ENCODE measurements at places on chromosomes 11 and 22. TPM values are rescaled to one million over a fixed set of nuclear protein-coding genes. Genes with fewer than 3 reads are reported as not detected.
A peak's percentile ranks its signal among the peaks of the same experiment; 100 is the strongest.

The TAGLN gene
- 1.6 TPM for total RNA-seq

GRCh38 chr11:15794361-15795150 lies 561.8 kb downstream of the SOX6 start:
- DNase-seq = no peak

The ACTN3 gene
- 0.27 TPM for total RNA-seq

GRCh38 chr22:46754110-46754799 lies 8.2 kb upstream of the TBC1D22A start:
- peak; percentile 64 for DNase-seq

DNA sequence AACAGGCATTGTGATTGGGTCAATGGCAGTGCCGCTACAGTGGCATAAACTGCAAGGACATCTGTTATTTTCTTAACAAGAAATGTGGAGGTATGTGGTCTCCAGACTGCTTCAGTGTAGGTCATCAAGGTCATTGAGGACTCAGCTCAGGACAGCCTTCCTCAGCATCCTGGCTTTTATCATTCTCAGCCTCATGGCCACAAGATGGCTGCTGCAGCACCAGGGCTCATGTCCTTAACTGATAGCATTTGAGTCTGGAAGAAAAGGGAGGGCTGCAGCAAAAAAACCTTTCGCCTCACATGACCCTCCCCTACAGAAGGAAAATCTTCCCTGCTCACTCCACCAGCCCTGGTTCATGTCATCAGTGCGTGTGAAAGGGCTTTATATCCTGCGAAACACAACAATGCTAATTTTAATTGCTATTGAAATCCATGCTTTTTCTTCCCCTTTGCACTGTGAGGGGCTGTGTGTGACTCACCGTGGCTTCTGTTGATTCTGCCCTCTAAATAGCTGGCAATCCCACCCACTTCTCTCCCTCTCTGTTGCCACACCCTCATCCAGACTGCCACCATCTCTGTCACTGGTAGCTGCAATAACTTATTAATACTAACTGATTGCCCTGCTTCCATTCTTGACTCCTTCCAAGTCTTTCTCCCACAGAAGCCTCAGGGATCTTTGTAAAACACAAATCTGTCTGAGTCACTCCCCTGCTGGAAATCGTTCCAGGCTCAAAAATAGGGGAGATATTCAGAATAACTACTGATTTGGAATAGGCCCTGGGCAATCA lies 43.8 kb downstream of the CHRDL2 start:
- no peak for DNase-seq

DNA sequence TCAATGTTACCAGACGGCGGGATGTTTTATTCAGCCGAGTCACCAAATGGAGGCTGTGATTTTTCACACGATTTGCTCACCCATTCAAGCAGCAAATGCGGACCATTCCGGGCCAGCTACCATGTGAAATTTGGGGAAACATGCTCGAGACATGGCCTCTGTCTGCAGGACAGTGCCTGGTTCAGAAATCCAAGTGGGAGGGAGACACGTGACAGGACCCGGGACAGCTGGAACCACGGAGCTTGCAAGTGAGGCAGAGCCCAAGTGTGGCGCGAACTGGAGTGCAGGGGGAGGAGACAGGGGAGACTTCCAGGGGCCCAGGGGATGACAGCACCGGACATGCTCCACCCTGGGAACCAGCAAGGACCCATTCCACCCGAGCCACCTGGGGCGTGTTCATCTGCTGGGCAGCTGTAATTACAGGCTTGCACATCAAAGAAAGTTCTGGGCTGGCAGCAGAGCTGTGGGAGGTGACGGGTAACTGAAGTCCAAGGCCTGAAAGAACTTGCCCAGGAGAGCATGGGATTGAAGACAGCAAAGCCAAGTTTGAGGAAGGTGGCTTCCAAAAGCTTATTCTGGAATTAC lies 16.5 kb downstream of the CERK start:
- no peak for DNase-seq

- no peak for DNase-seq
Measured at GRCh38 chr11:34447044-34447443, 8.3 kb downstream of the CAT start.

The FGF4 gene
- not detected for total RNA-seq

DNA sequence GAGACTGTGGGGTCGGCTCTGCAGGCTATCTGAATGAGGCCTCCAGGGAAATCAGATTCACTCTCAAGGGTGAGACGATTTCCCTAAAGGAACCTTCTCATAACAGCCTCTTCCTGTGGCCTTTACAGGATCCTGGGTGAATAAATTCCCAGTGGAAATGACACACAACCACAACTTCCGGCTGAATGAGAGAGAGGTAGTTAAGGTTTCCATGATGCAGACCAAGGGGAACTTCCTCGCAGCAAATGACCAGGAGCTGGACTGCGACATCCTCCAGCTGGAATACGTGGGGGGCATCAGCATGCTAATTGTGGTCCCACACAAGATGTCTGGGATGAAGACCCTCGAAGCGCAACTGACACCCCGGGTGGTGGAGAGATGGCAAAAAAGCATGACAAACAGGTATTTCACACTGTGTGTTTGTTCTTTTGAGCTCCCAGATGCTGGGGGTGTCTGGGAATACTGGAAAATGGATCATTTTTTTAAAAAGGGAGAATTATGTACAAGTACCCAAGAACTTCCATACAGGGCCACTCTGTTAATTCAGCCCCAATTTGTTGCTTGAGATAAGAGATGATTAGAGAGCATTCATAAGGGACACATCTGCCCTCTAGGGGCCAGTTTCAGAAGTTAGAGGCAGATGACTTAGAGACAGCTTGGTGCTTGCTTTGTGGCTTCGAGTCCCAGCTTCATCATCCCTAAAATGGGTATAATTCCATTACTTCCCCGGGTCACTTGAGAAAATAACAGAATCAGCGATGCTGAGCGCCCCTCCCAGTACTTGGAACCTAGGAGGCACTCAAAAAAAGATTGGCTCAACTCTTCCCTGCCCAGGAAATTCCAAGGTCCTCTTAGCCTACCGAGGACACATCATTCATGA lies 10.2 kb downstream of the SERPIND1 start:
- DNase-seq = peak; percentile 66

The OR52N4 gene
- 0.70 TPM for total RNA-seq

The PLXNB2 gene
- 5.5 TPM for total RNA-seq

GRCh38 chr11:65362320-65362931 lies 7.9 kb downstream of the TIGD3 start:
- peak; percentile 49 for DNase-seq

DNA sequence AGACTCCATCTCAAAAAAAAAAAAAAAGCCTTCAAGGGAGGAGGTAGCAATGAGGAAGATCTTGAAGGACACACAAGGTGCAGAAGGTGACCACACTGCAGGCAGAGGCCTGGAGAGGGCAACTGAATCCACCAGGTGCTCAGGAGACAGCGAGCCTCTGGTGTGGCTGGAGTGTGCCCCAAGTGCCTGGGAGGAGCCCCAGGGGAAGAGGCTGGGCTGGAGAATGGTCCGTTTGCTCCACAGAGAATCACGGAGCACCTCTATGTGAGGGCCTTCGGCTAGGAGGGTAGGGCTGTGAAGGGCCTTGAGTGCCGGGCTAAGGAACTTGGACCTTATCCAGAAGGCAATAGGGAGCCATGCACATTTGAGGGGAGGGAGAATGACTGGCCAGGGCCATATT lies 50.3 kb downstream of the ARRB1 start:
- DNase-seq = no peak

The PDE2A gene
- total RNA-seq = 0.73 TPM

DNA sequence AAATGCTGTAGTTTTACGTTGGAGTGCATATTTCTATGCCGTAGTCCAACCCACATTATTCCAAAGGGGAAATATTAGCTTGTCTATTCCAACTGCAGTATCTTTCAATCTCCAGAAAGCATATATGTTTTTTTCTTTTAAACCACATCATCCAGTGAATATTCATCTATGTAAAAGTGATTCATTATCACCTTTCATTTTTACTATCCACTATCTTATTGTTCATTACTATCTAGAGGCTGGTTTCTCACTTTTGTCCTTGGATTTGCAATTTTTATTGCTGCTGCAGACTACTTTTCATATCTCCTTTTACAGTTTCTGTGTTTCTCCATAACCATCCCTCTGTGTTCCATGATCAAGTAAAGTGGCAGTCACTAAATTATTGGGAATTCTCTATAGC lies 1097.2 kb upstream of the TENM4 start:
- no peak for DNase-seq

- DNase-seq = no peak
Measured at GRCh38 chr11:9936754-9937153, 272.9 kb downstream of the SWAP70 start.

DNA sequence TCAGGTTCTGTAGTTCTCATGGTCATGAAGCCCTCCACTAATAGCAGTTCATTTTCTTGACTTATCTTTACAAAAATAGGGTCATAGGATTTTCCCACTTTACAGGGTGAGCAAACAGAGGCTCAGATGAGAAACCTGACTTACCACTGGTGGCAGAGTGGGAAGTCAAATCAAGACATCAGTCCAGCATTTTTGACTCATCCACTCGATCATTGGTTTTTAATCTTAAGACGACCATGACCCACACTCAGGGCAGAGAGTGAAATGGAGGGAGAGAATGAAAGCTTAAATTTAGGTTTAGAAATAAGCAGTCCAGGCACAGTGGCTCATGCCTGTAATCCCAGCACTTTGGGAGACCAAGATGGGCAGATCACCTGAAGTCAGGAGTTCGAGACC lies 42.1 kb downstream of the RTL6 start:
- peak; percentile 33 for DNase-seq

- peak; percentile 49 for DNase-seq
Measured at GRCh38 chr11:9313648-9314290, 624 bp downstream of the TMEM41B start.

DNA sequence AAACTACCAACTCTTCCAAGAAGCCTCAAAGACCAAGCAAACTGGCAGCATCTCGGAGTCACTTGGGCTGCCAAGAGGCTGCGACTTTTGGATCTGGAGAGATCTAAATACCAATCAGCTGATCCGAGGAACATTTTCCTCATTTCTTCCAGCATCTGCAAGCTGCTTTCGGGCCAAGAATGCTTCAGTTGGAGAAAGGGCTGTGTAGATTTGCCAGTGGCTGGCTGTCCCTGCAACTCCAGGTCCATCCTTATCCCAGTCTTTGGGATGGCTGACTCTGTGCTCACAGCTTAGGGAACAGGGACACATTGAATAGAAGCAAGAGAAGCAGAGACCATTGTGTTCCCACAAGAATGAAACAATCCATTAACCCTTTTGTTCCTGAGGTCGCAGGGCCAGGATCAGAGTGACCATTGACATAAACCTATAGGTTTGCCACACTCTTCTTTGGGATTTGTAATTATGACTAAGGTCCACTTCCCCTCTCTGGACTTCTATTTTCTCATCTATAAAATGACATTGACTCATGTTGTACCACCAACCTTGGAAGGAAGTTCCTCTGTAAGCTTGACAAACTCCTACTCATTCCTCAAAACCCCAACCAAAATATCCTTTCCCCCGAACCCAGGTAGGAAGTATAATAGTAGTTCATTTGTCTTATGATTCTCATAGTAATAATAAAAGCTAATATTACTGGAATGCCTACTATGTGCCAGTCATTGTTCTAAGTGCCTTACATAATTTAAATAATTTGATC lies 340.8 kb downstream of the MN1 start:
- no peak for DNase-seq

DNA sequence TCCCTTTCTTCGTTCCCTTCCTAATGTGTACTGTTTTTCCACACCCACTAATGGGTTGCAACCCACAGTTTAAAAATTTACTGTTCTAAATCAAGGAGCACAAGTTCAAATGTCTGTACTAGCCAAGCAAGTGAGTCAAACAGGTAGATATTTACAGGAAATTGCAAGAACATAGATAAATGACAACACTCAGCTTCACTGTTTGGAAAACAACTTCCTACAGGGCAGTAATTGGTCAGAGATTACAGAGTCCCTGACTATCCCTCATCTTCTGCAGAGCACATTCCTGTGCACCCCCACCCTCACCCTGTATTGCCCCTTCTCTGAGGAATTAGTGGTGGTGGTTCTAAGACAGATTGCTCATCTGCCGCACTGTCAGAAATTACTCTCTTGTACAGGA lies 1.9 kb downstream of the SERPING1 start:
- no peak for DNase-seq

- no peak for DNase-seq
Measured at GRCh38 chr11:92240916-92241315, 16.3 kb downstream of the FAT3 start.

GRCh38 chr11:29996016-29996415 lies 20.8 kb downstream of the KCNA4 start:
- no peak for DNase-seq

- no peak for DNase-seq
Measured at GRCh38 chr11:134656861-134657540, 245.0 kb upstream of the B3GAT1 start.

GRCh38 chr22:47121791-47122190 lies 359.3 kb downstream of the TBC1D22A start:
- DNase-seq = no peak

The CELSR1 gene
- 0.43 TPM for total RNA-seq

The RAG2 gene
- not detected for total RNA-seq

- DNase-seq = no peak
Measured at GRCh38 chr22:44005524-44005923, 18.6 kb upstream of the PARVB start.

DNA sequence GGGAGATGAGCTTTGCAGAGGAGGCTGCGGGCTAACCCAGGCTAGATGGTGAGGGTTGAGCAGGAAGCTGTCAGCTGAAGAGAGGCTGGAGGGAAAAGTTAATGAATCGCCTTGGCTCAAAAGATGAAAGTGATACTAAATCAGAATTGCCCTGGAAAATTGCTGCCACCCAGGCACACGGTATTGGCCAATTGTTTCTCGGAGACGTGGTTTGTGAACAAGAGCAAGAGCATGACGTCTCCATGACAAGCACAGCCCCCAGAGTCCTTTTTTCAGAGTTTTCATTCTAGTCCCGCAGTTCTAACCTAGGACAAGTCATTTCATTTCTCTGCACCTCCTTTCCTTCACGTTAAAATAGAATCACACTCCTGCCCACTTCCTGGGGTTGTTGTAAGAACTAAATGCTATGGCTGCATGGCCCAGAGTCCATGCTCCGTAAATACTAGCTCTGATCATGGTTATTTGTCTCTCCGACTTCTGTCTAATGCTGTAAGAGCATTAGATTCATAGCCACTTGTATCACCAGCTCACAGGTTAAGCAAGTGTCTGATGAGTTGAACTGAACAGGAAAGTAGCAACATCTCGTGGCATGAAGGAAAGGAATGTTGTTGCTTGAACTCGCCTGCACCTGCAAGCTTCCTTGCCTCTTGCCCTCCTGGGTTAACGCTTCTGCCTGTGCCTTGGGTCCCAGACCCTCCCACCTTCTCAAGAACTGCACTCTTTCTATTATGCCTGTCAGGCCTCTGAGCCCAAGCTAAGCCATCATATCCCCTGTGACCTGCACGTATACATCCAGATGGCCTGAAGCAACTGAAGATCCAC lies 33.8 kb upstream of the NUP50 start:
- peak; percentile 75 for DNase-seq

The TRPM5 gene
- total RNA-seq = not detected

The NPTXR gene
- 1.4 TPM for total RNA-seq

GRCh38 chr11:8365216-8365941 lies 101.7 kb upstream of the LMO1 start:
- DNase-seq = no peak

The EMID1 gene
- not detected for total RNA-seq

- DNase-seq = no peak
Measured at GRCh38 chr11:131522851-131523250, 152.4 kb downstream of the NTM start.

- no peak for DNase-seq
Measured at GRCh38 chr22:27337676-27338075, 463.9 kb downstream of the MN1 start.
